ENCODE measurements at places on chromosomes 16 and 17.

GRCh38 chr17:36975922-36976515, 27.3 kb downstream of the AATF start:
- DNase-seq, result no peak

- DNase-seq, result no peak
Measured at GRCh38 chr17:69447726-69448125, 33.2 kb downstream of the MAP2K6 start.

- DNase-seq, result peak; percentile 45
Measured at GRCh38 chr17:17682737-17683680, 1.8 kb downstream of the RAI1 start.

DNA sequence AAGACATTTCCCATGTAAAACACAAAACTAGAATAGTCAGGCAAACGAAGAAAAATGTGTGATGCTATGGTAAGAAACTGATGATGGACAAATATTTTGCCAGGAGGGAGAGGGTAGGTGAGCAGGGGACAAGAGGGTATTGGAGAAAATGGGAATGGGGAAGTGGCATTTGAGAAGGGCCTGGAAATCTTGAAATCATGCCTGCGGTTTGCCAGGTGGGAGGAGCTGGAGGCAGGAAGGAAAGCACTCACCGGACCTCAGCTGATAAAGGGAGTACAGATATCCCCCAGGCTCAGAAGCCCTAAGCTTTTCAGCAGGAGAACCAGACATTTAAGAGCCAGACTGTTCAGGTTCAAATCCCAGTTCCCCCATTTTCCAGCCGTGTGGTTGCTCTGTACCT, 103.6 kb downstream of the GSG1L start:
- no peak for DNase-seq

DNA sequence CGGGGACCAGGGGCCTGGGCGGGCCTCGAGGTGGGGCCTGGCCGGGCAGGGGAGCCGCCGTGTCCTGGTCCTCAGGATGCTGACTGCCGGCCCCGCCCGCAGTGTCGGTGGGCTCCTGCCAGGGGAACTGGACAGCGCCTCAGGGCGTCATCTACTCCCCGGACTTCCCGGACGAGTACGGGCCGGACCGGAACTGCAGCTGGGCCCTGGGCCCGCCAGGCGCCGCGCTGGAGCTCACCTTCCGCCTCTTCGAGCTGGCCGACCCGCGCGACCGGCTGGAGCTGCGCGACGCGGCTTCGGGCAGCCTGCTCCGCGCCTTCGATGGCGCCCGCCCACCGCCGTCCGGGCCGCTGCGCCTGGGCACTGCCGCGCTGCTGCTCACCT, 2.3 kb upstream of the PAQR4 start:
- DNase-seq, result no peak

- DNase-seq, result no peak
Measured at GRCh38 chr17:6969323-6969726, 26.5 kb upstream of the ALOX12 start.

- no peak for DNase-seq
Measured at GRCh38 chr17:46822388-46822921, 4.0 kb upstream of the WNT3 start.

DNA sequence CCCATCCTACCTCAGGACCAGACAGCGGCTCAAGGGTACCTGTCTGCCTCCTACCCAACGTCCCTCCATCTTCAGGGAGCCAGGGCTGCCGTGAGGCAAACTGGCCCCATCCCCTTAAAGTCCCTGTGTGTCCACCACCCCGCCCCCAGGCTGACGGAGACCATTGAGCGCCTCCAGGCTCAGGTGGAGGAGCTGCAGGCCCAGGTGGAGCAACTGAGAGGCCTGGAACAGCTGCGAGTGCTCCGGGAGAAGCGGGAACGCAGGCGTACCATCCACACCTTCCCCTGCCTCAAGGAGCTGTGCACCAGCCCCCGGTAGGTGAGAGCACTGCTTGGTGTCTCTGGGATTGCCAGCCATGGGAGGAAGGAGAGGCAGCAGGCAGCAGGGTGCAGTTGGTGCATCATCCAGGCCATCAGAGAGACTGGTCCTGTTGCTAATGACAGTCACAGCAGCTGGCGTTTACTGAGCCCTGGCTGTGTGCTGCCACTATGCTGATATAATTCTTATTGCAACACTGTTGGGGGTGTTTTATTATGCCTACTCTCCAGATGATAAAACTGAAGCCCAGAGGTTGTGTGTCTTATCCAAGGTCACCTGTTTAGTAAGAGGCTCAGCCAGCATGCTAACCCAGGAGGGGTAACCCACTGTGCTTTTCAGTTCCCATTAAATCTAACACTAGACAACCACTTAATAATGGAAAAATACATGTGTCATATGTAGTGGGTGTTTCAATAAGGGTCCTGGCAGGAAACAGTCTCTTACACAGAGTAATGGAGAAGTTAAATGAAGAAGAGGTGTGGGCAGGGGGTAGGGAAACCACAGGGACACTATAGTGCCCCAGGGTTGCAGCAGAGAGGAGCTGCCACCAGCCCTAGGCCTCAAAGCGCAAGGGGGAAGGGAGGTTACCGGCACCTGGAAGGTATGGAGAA, 10.3 kb upstream of the MRPL58 start:
- DNase-seq, result no peak

DNA sequence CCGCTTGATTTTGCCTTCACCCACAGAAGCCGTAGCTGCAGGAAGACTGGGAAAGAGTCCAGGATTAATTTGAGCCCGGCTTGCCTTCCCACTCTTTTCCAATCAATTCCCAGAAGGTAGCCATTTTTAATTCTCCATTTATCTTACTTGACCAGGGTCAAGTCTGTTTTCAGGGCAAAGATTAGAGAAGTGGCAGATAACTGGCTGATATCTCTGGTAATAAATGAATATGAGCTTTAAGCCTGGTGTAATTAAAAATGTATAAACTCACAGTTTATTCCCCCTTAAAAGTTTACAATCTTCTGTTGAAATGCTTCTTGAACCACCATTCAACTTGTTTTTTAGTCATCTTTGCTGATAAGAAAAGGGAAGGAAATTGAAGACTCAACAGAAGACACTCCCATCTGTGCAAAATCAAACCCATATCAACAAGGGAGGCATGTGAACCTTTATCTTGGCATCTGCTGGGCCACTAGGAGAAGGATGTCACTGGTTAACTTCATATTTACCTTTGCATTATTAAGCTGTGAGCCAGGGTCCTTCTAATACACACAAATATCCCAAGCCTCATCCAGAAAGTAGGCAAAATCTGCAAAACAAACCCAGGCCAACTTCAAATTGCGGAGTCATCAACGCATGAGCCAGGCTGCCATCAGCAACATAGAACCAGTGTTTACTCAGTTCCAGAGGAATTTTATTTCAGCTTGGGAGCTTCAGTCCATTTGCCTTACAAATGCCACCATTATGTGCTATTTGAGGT, 314.6 kb upstream of the MAF start:
- no peak for DNase-seq

DNA sequence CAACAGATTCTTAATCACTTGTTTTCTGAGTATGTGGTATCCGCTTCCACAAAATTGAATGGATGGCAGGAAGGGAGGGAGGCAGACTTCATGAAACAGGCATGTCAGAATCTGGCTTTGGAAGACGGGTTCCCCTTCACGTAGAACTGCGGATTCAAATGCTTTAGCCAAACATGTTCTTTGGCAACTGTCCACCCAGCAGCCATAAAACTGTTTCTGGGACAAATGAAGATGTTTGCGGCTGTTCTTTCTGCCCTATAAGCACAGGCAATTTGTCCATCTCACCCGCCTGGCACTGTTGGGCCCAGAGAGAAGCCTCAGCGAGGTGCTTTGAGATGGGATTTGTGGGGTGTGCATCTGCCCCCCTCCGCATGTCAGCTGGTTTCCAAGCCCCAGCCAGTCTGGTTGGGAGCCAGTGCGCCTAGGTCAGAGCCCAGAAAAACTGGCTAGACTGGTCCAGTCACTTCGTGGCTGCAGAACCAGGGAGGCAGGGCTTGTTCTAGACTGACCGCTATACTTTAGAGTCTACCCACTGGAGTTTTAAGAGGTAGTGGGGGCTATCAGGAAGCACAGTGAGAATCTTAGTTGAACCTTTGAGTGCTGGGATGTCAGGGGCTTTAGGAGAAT, 6.3 kb downstream of the CRHR1 start:
- no peak for DNase-seq

GRCh38 chr16:18931756-18932155, 5.5 kb upstream of the SMG1 start:
- DNase-seq, result no peak

- no peak for DNase-seq
Measured at GRCh38 chr17:6602141-6602540, 38.4 kb downstream of the KIAA0753 start.

DNA sequence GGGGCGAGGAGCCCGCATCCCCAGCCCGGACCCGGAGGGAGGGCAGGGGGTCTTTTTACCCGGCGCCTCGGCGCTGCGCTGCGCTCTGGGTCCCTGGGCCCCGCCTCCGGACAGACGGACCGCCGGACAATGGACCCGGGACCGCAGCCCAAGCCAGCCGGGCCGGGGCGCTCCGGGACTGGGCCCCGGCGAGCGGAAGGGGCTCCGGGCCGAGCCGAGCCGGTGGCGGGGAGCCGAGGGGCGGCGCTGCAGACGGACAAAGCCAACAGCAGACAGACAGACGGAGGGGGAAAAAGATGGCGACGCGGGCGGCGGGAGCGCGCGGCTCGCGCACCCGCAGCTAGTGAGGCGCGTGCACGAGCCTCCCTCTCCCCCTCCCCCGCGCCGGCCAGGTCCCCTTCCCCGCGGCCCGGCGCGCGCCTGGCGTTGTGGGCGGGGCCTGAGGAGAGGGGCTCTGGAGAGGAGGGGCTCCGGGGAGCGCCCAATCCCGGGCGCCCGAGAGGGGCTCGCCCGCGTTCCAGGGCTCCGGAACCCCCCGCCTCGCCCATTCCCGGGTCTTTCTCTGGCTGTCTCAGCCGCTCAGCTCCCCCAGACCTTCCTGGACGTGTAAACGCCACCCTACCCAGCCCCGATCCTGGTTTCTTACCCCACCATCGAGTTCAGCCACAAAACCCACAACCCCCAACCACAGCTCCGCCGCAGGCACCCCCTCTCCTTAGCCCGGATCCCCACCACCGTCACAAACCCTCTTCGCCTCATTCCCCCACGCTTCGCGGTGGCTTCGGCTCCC, at the start of gene ZNF821:
TSS of gene ZNF821 (minus strand) at position 334 of the 790 bp plus-strand sequence. CDS start 4,236 bp downstream, outside the sequence.
- DNase-seq, result peak; percentile 69

- no peak for DNase-seq
Measured at GRCh38 chr17:80122926-80123505, 21.6 kb downstream of the GAA start.

DNA sequence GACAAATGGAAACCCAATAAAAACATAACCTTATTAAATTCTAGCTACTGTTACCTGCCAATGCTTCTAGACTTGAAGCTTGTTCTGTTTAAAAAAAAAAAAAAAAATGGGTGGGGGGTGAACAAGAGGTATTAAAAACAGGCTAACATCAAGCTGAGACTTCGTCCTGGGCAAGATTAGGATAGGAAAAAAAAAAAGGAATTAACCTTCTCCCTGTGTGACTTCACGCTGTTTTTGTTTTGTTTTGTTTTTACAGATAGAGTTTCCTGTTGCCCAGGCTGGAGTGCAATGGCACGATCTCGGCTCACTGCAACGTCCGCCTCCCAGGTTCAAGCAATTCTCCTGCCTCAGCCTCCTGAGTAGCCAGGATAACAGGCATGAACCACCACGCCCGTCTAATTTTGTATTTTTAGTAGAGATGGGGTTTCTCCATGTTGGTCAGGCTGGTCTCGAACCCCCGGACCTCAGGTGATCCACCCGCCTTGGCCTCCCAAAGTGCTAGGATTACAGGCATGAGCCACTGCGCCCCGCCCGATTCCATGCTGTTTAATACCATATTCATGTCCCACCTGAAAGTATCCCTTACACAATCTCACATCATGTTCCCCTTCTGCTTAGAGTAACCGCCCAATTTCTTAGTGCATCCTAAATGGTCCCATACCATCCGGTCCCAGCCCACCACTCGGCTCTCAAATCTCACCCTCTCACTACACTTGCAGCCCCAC, 2.2 kb downstream of the USP31 start:
- no peak for DNase-seq

- DNase-seq, result no peak
Measured at GRCh38 chr16:4404967-4405696, 11.3 kb downstream of the CORO7 start.

DNA sequence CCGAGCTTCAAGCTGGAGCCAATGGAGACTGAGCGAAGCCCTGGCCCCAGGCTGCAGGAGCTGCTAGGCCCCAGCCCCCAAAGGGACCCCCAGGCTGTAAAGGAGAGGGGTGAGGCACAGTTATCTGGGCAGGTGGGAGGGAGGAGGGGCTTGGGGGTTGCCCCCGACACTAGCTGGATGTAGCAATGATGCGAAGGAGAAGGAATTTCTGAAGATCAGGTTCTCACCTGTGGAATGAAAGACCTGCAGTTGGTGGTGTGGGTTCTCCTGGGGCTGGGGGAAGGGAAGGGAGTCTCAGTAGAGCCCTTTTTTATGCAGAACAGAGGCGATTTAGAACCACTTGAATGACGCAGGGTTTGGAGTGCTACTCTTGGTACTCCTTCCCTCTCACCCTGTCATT, 1.8 kb downstream of the ZNF263 start:
- DNase-seq, result no peak

DNA sequence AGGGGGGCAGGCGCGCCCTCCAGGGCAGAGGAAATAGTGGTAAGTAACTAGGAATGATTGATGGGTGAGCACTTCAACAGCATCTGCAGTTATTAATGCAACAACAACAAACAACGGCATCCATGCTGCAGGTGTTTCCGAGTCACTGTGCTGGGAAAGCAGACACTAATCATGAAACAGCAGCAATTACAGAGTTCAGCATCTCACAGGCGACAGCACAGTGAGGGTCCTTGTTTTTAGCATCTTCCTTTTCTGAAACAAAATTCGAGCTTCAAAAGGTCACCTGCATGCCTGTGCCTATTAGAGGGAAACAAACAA, 191.9 kb downstream of the SLC39A11 start:
- no peak for DNase-seq

- DNase-seq, result no peak
Measured at GRCh38 chr17:76154292-76154691, 13.2 kb upstream of the FOXJ1 start.

GRCh38 chr16:54402270-54402669, 115.7 kb upstream of the IRX3 start:
- no peak for DNase-seq

- no peak for DNase-seq
Measured at GRCh38 chr17:81412490-81413093, 17.3 kb downstream of the BAHCC1 start.

DNA sequence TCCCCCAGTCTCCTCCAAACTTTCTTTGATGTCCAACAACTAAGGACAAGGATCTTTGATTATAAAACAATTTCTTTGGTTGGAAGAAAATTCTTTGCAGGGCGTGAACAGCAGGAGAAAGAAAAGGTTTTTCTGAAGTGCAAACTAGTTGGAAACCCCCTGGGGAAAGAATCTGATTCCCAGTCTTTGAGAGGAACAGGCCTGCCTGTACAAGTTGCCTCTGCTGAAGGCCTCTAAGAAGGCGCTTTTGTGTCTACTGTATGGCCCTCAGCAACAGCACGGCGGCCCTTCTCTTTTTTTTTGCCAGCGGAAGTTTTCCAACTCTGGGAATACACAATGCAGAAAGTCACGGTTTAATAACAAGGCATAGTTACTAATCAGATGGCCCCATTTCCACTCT, 14.0 kb downstream of the RNF43 start:
- DNase-seq, result no peak

Measured in T-helper 17 cell (primary cell).